ENCODE measurements at places on chromosomes 11 and 22. TPM values are rescaled to one million over a fixed set of nuclear protein-coding genes. Genes with fewer than 3 reads are reported as not detected.

Gene ZP1
- not detected for total RNA-seq

Gene TIGD3
- total RNA-seq, result 0.19 TPM

Gene KRTAP5-2
- total RNA-seq, result not detected

Gene C11orf97
- total RNA-seq, result not detected

Gene KRTAP5-9
- 0.66 TPM for total RNA-seq

Measured in kidney (tissue), 22 donors.